ENCODE measurements at places on chromosomes 16 and 17.

GRCh38 chr16:29694384-29695195 lies 15.6 kb downstream of the QPRT start:
- no peak for DNase-seq

DNA sequence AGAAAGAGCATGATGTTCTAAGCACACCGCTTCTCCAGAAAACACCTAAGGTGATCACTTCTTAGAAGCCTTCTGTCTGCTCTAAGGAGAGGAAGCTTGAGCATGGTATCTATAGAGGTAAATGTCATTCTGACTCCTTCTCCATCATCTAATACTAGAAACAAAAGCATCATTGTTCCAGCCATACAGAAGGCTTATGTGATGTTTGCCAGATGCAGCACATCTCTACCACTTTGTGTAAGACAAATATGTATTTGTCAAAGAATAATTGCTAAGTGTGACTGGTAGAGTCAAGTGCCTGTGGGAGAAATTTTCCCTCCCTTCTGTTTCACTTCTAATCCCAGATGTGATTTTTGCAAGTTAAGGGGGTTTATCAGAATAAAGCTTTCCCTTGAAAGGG lies 217.1 kb downstream of the HS3ST3A1 start:
- DNase-seq: no peak

- no peak for DNase-seq
Observed at GRCh38 chr16:11298143-11298900, 17.2 kb upstream of the PRM1 start.

- DNase-seq: no peak
Observed at GRCh38 chr17:5783269-5783668, 199.0 kb upstream of the NLRP1 start.

- DNase-seq: peak; percentile 38
Observed at GRCh38 chr17:13931800-13932460, 137.4 kb upstream of the COX10 start.

GRCh38 chr16:11140098-11140375 lies 116.0 kb downstream of the SOCS1 start:
- DNase-seq: no peak

- DNase-seq: no peak
Observed at GRCh38 chr17:12584727-12585126, 81.0 kb upstream of the MYOCD start.

GRCh38 chr17:55706808-55707773 lies 15.6 kb downstream of the TMEM100 start:
- no peak for DNase-seq

GRCh38 chr17:82019690-82020571 lies 2.7 kb downstream of the CENPX start:
- no peak for DNase-seq

- DNase-seq: no peak
Observed at GRCh38 chr17:62660629-62661118, 33.2 kb downstream of the MRC2 start.

GRCh38 chr16:56764835-56765234 lies 34.9 kb downstream of the NUP93 start:
- DNase-seq: no peak

DNA sequence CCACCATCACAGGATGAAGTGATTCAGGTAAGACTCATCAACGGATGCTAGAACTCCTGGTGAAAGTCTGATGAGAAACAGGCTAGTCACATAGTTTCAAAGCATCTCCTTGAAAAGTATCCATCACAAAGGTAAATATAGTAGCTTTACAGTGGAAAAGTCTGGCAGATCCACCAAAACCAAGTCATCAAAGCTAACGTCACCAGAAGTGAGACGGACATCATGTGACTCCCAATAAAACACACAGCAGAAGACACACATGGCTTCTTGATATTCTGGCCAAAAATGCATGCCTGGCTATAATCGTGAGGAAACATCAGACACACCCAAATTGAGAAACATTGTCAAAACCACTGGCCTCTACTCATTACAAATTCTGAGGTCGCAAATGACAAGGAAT lies 17.9 kb upstream of the TRPV3 start:
- DNase-seq: peak; percentile 64

DNA sequence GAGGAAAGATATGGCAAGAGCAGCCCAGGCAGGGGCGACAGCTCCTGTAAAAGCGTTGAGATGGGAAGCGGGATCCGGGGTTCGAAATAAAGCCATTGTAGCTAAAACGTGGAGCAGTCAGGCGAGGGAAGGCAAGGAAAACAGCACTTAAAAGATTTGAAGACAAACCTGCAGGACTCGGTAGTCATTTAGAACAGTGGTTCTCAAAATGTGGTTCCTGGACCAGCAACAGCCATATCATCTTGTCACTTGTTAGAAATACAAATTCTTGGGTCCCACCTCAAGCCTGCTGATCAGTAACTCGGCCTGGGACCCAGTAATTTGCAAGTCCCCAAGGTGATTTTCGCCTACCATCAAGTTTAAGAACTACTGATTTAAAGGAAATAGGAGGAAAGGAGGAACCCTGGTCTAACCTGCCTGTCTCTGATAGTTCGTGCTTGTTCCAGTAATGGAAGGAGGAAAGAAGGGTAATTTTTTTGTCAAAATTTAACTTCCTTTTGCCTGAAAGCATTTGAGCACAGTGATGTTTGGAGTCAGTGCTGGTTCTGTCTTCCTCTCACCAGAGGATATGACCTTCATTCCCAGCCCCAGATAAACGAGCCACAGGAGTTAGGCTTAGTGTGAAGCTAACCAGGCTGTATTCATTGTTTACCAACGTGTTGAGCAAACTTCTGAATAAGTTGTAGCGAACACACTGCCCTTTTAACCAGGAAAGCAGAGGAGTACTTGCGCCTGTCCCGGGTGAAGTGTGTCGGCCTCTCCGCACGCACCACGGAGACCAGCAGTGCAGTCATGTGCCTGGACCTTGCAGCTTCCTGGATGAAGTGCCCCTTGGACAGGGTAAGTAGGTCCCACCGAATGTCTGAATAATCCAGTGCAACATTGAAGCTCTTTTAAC lies 1.1 kb downstream of the ORC6 start:
- DNase-seq: no peak

- no peak for DNase-seq
Observed at GRCh38 chr17:80850817-80851216, 140.8 kb upstream of the CHMP6 start.

DNA sequence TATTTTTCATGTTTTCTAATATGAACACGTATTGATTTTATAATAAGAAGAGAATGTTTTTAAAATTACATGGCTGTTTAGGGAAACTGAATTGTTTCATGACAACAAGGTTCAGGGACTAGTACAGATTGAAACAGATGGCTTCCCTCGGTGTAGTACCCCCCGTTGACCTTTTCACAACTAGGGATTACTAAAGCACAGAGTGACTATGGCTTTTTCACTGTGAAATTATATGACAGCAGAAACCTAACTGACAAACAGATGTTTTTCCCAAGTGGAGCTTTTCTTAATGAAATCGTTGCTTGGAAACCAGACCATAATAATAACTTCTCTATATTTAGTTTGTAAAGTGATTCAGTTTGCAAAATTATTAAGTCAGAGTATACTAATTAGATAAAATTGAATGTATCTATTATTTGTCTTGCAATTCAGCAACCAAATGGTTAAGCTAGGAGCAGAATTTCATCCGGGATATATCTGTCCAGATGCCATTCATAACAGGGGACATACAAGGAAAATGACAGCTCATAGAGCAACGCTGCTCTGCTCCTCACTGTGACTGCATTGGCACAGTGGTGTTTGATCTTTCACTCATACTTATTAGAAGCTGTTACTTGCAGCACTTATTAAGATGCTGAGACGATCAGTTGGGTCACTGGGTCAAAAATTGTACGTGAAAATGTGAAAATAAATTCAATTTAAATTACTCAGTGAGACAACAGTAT lies 111.7 kb downstream of the TANGO6 start:
- no peak for DNase-seq

DNA sequence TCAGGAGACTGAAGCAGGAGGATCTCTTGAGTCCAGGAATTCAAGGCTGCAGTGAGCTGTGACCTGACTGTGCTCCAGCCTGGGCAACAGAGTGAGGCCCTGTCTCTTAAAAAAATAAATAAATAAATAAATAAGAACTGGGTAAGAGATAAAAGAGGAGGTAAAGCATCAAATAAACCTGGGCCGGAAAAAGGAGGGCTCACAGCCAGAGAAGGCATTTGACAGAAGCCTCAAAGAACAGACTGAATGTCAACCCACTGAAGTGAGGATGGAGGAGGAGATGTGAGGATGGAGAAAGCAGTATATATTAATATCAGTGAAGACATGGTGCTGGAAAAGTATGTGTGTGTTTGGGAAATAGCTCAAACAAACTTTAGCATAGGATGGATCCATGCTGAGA lies 6.1 kb downstream of the NOG start:
- no peak for DNase-seq

DNA sequence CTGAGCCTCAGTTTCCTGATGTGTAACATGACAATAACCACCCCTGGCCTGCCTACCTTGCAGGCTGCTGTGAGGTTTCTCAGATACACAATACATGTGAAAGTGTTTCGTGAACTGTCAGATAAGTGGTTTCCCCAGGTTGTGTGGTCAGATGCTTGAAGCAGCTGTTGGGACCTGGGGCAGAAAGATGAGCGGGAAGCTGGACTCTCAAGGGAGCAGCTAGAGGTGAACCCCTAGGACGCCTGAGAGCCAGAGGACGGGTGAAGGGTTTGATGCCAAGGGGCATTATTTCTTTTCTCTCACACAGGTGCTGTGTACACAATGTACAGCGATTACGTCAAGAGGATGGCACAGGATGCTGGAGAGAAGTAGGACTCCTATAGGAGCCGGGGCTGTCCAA lies 2.3 kb downstream of the HIGD1B start:
- no peak for DNase-seq

- no peak for DNase-seq
Observed at GRCh38 chr17:47102914-47103313, 86.2 kb downstream of the CDC27 start.

DNA sequence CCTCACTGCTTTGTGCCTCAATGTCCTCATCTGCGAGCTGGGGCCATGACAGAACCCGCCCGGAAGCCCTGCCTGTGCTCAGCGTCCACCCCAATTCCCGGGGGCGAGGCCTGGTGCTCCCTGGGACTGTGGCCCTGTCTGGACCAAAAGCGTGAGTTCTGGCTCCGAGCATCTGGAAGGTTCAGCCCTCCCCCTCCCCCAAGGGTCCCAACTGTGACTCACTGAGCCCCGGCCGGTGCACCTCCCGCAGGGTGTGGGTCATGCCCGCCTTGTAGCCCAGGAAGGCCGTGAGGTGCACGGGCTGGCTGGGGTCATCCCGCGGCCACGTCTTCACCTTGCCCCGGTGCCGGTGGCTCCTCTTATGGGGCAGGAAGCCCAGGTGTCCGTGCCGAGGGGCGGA lies 755 bp downstream of the RPL3L start:
- no peak for DNase-seq

- DNase-seq: no peak
Observed at GRCh38 chr16:14007450-14007849, 63.7 kb upstream of the MRTFB start.

DNA sequence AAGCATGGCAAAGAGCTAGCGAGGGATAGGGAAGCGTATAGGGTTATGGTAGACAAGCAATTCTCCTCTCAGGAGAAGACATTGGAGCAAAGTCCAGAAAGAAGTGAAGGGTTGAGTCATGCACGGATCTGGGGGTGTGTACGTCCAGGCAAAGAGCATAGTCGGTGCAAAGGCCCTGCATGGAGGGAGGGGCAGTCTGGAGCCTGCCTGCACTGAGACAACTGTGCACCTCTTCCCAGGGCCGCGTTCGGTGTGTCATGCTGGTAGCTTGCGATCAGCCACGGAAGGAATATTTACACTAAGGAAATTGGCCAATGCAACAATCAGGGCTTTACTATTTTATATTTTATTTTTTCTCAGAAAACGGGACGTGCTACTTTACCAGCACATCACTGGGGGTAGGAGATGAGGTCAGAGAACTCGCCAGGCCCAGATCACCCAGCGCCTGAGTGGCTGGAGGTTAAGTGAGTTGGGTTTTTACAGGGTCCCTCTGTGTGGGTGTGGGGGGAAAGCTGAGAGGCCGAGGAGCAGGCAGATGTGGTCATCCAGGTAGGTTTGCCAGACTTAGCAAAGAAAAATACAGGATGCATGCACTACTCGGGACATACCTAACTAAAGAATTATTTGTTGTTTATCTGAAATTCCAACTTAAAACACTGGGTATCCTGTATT lies 6.7 kb upstream of the B9D1 start:
- no peak for DNase-seq

- no peak for DNase-seq
Observed at GRCh38 chr16:2828876-2829430, 1.1 kb upstream of the ZG16B start.

- no peak for DNase-seq
Observed at GRCh38 chr17:74334393-74335039, 8.5 kb downstream of the KIF19 start.

DNA sequence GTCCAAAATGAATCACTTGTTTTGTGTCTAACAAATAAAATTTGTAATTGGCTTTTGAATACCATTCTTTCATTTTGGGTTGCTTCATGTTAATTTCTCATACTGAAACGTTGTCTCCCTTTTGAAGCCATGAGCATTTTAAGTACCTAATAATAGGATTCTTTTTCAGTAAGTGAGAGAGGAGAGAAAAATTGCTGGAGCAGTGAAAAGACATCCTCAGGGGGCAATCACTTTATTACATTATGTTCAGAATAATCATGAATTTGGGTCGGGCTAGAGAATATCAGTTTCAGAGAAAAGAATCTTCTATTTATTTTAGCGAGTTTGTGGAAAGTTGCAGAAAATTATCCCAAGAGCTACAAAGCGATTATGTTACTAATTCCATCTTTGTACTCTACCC lies 96.8 kb downstream of the CNTNAP4 start:
- no peak for DNase-seq

DNA sequence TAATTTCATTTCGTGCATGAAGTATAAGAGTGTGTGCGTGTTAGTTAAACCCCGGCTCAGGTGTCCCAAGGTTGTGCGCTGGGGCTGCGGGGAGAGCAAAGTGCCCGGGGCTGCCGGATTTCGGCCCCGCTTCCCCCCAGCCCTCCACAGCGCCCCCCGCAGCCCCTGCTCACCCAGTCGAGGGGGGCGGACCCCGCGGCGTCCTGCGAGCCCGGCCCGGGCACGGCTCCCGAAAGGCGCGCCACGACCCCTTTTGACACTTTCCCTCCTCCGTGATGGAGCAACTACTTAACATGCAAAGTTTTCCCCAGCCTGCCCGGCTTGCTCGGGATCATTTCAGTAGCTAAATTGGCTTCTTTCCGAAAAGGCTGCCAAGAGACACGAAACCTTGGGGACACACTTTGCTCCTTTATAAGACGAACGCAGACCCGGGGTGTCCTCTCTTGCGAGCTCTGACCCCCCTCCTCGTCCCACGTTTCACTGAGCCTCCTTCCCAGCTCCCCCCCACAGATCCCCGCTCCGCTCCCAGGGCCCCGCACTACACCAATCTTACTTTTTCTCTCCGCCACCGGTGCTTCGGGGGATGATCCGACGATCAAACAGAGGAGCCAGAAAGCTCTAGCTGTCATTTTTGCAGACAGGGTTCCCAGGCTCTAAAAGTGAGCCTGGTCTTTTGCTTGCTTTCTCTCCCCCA lies 552 bp downstream of the C17orf58 start:
- peak; percentile 11 for DNase-seq

- no peak for DNase-seq
Observed at GRCh38 chr16:88464447-88465318, 11.6 kb downstream of the ZFPM1 start.

- DNase-seq: no peak
Observed at GRCh38 chr17:36880268-36880905, 56.9 kb upstream of the LHX1 start.
